Transverse colon (tissue), 4 donors: ENCODE measurements at places on chromosomes 3 and 15. TPM values are rescaled to one million over a fixed set of nuclear protein-coding genes. Genes with fewer than 3 reads are reported as not detected.

The BFSP2 gene
- total RNA-seq = not detected

The MINAR1 gene
- total RNA-seq = 1.1 TPM

The OPA1 gene
- total RNA-seq = 73.6 TPM

The TMEM40 gene
- total RNA-seq = not detected

The RETNLB gene
- total RNA-seq = 14.2 TPM

The RTP3 gene
- total RNA-seq = not detected

The KLHL24 gene
- total RNA-seq = 83.3 TPM

The ALG1L2 gene
- total RNA-seq = not detected

The CYB561D2 gene
- total RNA-seq = 24.1 TPM

The UACA gene
- total RNA-seq = 22.8 TPM

The ARL14 gene
- 47.1 TPM for total RNA-seq

DNA sequence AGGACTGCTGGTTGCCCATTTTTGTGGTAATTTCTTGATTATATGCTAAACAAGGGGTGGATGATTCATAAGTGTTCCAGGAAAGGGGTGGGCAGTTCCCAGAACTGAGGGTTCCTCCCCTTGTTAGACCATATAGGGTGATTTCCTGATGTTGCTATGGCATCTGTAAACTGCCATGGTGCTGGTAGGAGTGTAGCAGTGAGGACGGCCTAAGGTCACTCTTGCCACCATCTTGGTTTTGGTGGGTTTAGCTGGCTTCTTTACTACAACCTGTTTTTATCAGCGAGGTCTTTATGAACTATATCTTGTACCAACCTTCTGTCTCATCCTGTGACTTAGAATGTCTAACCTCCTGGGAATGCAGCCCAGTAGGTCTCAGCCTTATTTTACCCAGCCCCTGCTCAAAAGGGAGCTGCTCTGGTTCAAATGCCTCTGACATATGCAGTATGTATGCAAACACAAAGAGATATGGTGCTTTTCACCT is 46.2 kb downstream of the C3orf38 start:
- no peak overlapping the region for H3K27ac ChIP-seq
- H3K4me3 ChIP-seq = no peak overlapping the region
- H3K36me3 ChIP-seq = no peaks in the 10 kb centered on the region
- no peaks in the 10 kb centered on the region for H3K4me1 ChIP-seq

GRCh38 chr3:193253986-193254660 is 13.1 kb downstream of the PLAAT1 start:
- no peaks in the 10 kb centered on the region for H3K4me1 ChIP-seq
- no peaks in the 10 kb centered on the region for H3K27me3 ChIP-seq
- no peak overlapping the region for H3K27ac ChIP-seq
- H3K4me3 ChIP-seq = no peak overlapping the region
- no peaks in the 10 kb centered on the region for H3K36me3 ChIP-seq

GRCh38 chr3:136366289-136366688 is 116.1 kb downstream of the PCCB start:
- peaks cover 9% of the 10 kb centered on the region for H3K36me3 ChIP-seq
- DNase-seq = no peak
- H3K4me3 ChIP-seq = no peak overlapping the region
- no peaks in the 10 kb centered on the region for H3K4me1 ChIP-seq
- H3K27me3 ChIP-seq = no peaks in the 10 kb centered on the region

GRCh38 chr3:62574266-62574898 is 201.0 kb upstream of the FEZF2 start:
- no peak for DNase-seq
- no peaks in the 10 kb centered on the region for H3K4me1 ChIP-seq
- no peak overlapping the region for H3K27ac ChIP-seq
- no peaks in the 10 kb centered on the region for H3K36me3 ChIP-seq
- no peaks in the 10 kb centered on the region for H3K27me3 ChIP-seq
- H3K4me3 ChIP-seq = no peak overlapping the region

DNA sequence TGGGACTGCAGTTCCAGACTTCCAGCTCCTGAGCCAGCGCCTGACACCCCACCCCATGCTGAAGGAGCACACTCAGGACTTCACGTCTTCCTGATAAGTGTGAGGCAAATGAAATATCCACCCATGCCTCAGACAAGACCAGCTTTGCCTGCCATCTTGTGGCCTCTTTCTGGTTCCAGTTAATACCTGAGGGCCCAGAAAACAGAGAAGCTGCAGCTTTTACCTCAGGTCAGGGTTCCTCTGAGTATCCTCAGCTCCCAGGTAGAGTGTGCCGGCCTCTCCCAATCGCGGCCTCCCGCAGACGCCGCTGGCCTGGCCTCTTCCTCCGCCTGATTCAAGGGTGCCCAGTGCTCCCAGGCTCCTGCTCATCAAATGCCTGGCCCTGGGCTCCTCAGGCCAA is 5.1 kb upstream of the KLHL6 start:
- H3K4me3 ChIP-seq = no peak overlapping the region
- no peaks in the 10 kb centered on the region for H3K27me3 ChIP-seq
- H3K27ac ChIP-seq = no peak overlapping the region
- H3K4me1 ChIP-seq = no peaks in the 10 kb centered on the region

- H3K27me3 ChIP-seq = no peaks in the 10 kb centered on the region
- no peak overlapping the region for H3K27ac ChIP-seq
- H3K4me3 ChIP-seq = no peak overlapping the region
- H3K4me1 ChIP-seq = no peaks in the 10 kb centered on the region
- no peak for DNase-seq
- H3K36me3 ChIP-seq = no peaks in the 10 kb centered on the region
These were observed 246.5 kb upstream of the LRRN1 start for GRCh38 chr3:3552761-3553160.

DNA sequence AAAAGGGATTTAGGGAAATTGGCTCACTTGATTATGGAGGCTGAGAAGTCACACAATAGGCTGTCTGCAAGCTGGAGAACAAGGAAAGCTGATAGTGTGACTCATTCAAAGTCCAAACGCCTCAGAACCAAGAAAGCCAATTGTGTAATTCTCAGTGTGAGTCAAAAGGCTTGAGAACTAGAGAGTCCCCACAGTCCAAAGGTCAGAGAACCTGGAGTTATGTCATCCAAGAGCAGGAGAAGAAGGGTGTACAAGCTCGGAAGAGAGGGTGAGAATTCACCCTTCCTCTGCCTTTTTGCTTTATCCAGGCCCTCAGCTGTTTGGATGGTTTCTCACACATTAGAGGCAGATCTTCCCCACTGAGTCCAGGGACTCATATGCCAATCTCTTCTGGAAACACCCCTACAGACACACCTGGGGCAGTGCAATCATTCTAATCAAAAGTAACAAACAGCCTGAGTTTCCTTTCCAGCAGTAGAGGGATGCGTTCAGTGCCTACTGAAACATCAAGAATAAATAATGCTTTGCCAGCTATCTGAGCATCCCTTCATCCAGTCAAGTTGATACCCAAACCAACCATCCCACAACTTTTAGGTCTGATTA is 271.5 kb downstream of the SATB1 start:
- H3K27ac ChIP-seq = no peak overlapping the region
- no peaks in the 10 kb centered on the region for H3K4me1 ChIP-seq
- H3K4me3 ChIP-seq = no peak overlapping the region
- H3K27me3 ChIP-seq = no peaks in the 10 kb centered on the region
- no peak for DNase-seq

DNA sequence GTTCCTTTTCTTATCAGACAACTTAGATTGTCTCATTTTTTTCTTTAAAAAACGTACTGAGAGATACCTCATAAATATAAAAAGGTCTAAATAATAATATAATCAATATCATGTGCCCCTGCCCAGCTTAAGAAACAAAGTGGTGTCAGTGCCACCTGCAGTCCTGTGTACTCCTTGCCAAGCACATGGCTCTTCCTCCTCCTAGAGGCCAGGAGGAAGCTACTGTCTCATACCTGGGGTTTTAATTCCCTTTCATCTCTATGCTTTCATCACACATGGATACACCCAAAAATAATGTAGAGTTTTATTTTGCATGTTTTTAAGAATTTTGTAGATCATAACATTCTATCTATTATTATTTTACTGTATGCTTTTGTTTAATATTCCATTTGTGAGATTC is 98.6 kb upstream of the C15orf61 start:
- H3K27me3 ChIP-seq = no peaks in the 10 kb centered on the region
- no peak for DNase-seq
- H3K4me1 ChIP-seq = no peaks in the 10 kb centered on the region
- no peaks in the 10 kb centered on the region for H3K36me3 ChIP-seq
- no peak overlapping the region for H3K4me3 ChIP-seq

GRCh38 chr3:101954936-101955335 is 105.6 kb downstream of the NFKBIZ start:
- DNase-seq = no peak
- H3K27ac ChIP-seq = no peak overlapping the region
- H3K27me3 ChIP-seq = no peaks in the 10 kb centered on the region
- H3K4me3 ChIP-seq = no peak overlapping the region

GRCh38 chr3:130979117-130979516 is 47.5 kb downstream of the ASTE1 start:
- no peaks in the 10 kb centered on the region for H3K4me1 ChIP-seq
- H3K36me3 ChIP-seq = peaks cover 13% of the 10 kb centered on the region
- H3K4me3 ChIP-seq = no peak overlapping the region
- no peaks in the 10 kb centered on the region for H3K27me3 ChIP-seq
- H3K27ac ChIP-seq = no peak overlapping the region
- no peak for DNase-seq

GRCh38 chr15:74723754-74724334 is 1.5 kb downstream of the CYP1A1 start:
- H3K27ac ChIP-seq = no peak overlapping the region
- no peaks in the 10 kb centered on the region for H3K36me3 ChIP-seq
- DNase-seq = no peak
- H3K4me3 ChIP-seq = no peak overlapping the region
- H3K4me1 ChIP-seq = peaks cover 17% of the 10 kb centered on the region
